Activated CD4-positive, alpha-beta T cell treated with anti-CD3 and anti-CD28 coated beads, Interleukin-2, Interleukin-6, amounts not matched to agents 100 ng/mL and 50 ng/mL, durations not matched to agents 16 hours and 8 hours (primary cell): ENCODE measurements at places on chromosomes 12 and 14.
A peak's percentile ranks its signal among the peaks of the same experiment; 100 is the strongest.

DNA sequence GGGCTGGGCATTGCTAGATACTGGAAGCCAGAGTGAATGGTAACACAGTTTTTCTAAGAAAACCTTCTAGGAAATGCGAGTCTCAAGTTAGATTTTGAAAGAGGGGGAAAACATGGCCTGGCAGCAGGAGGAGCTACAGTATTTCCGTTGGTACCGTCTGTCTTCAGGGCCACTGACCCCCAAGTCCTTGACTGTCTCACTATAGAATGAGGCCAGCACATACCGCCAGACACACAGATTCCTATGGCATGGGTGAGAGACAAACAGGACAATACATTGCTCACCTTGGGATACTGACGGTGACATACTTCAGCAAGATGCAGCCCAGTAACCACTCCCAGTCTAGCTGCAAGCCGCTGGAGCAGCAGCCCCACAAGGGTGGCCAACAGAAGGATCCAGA lies 21.7 kb downstream of the SLC11A2 start:
- no peak for DNase-seq

DNA sequence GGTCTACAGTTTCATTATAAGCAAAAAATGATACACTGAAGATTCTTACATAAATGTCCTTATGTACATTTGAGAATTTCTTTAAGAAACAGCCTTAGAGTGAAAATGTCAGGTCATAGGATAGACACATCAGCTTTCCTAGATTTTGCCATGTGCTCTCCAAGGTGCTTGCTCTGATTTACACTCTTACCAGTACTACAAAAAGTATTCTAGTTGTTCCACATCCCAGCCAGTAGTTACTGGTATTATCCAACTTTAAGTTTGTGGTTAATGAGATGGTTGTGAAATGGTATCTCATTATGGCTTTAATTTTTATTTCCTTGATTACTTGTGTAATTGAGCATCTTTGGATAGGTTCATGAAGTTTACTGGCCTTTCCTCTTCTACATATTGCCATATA lies 5.0 kb upstream of the LRRK2 start:
- no peak for DNase-seq

- no peak for DNase-seq
Observed at GRCh38 chr12:28776220-28776619, 372.9 kb upstream of the FAR2 start.

DNA sequence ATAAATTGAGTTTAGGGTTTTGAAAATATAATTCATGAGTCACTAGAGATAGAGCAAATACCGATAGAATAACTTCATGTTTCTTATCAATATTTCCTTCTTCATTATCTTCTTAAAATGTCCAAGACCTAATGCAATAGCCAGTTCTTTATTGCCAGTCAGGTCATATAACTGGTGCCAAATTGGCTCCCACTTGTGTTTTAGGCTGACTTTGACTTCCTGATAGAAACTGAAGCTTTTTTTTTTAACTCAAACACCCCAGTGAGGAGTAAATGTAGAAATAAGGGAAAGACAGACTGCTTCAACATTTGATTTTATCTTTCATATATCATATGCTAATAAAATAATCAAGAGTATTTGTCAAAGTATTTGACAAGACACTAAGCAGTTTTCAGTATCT lies 80.7 kb downstream of the ARMH4 start:
- no peak for DNase-seq

DNA sequence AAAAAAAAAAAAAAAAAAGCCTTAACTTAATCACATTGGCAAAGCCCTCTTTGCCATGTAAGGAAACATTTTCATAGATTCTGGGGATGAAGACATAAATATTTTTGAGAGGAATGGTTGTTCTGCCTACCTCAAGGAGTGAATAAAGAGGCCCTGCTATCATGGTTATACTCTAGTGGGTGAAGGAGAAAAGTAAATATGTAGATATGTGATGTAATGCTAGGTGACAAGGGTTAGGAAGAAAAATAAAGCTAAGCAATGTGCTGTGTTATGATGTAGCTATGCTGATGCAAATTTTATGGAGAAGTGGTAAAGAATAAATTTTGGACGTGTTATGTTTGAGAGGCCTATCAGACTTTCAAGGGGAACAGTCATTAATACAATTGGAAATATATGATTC lies 80.1 kb upstream of the DUSP6 start:
- DNase-seq: no peak

DNA sequence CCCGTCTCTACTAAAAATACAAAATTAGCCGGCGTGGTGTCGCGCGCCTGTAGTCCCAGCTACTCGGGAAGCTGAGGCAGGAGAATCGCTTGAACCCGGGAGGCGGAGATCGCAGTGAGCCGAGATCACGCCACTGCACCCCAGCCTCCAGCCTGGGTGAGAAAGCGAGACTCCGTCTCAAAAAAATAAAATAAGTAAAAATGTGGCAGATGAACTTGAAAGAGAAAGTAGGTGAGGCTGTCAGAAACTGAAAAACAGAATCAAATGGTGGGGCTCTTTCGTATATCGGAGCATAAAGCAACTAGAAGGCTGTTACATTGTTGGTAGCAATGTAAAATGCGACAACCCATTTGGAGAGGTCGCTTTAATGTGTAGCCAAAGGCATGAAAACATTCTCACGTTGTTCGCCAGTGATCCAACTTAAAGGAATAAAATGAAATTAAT lies 767 bp upstream of the CCNT1 start:
- DNase-seq: no peak

GRCh38 chr14:54687750-54688119 lies 120.8 kb downstream of the SAMD4A start:
- no peak for DNase-seq

GRCh38 chr14:99575043-99576023 lies 28.7 kb downstream of the CCDC85C start:
- DNase-seq: no peak

DNA sequence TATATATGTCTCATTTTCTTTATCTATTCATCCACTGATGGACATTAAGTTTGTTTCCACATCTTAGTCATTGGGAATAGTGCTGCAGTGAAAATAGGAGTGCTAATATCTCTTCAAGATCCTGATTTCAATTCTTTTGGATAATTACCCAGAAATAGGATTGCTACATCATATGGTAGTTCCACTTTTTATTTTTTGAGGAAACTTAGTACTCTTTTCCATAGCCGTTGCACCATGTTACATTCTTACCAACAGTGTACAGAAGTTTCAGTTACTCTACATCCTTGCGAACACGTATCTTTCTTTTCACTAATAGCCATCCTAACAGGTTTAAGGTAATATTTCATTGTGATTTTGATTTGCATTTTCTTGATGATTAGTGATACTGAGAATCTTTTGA lies 29.8 kb downstream of the TESPA1 start:
- DNase-seq: no peak

DNA sequence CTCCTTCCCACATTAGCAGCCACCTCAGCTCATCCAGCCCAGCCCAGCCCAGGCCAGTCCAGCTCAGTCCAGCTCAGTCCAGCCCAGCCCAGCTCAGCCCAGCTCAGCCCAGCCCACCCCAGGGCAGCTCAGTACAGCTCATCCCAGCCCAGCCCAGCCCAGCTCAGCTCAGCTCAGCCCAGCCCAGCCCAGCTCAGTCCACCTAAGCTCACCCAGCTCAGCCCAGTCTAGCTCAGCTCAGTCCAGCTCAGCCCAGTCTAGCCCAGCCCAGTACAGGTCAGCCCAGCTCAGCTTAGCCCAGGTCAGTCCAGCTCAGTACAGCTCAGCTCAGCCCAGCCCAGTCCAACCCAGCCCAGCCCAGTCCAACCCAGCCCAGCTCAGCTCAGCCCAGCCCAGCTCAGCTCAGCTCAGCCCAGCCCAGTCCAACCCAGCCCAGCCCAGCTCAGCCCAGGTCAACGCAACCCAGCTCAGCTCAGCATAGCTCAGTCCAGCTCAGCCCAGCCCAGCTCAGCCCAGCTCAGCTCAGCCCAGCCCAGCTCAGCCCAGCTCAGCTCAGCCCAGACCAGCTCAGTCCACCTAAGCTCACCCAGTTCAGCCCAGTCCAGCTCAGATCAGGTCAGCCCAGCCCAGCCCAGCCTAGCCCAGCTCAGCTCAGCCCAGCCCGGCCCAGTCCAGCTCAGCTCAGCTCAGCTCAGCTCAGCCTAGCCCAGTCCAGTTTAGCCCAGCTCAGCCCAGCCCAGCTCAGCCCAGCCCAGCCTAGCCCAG lies 63.0 kb downstream of the TMEM121 start:
- no peak for DNase-seq

DNA sequence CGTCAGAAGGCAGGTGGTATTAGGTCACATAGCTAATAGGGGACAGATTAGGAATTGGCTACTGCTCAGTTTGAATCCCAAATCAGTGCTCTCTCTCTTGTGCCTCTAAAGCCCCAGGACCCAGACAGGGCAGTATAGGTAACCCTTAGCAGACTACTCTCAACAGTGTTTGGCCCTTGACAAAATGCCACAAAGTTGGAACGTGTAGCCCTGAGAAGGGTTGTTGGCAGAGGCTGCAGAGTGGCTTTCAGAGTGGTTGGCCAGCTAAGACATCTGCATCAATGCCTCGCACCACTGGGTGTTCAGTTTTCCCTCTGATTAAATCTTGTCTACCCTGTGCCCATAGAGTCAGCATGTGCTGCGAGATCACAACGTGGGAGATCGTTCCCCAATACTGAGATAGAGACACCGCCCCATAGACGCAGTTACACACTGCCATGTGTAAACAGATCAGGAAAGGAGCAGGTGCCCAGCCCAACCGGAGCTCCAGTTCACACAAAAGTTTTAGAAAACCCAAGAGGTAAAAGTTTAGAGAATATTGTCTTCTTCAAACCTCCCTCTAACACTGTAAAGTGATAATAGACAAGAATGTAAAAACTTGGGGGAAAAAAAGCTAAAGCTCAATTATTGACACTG lies 48.3 kb downstream of the EML1 start:
- no peak for DNase-seq

DNA sequence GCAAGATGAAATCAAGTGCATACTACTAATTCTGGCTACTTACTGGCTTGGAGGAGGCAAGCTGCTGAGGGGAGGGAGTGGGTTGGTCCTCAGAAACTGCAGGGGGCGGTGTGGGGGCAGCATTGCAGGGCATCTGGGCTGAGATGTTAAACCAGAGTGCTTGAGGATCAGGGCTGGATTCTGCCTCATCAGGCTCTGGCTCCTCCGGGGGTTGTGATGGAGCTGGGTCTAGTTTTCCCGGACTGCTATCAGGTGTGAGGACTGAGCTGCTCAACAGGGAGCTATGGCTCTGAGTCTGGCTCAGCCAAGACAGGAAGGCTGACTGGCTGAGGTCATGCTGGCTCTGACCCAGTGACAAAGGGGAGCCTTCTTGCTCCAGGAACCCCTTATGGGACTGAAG lies 28.6 kb downstream of the BAZ2A start:
- DNase-seq: peak; percentile 15

DNA sequence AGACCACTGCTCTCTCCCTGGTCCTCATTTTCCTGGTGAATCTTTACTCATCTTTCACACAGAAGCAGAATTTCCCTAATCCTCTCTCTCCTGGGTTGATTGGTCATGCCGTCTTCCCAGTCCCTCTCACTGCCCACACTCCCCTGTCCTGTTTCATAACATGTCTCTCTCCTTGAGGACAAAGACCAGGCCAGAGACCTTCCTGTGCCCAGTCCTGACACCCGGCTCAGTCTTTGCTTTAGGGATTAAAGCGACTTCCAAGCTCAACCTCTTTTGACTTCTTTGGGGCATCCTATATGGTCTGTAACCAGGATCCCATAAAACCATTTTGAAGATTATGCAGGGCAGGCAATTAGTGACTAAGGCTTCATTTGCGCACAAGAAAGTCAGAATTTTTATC lies 105.5 kb downstream of the BCL11B start:
- no peak for DNase-seq

GRCh38 chr14:103808403-103809001 lies 38.9 kb downstream of the PPP1R13B start:
- DNase-seq: peak; percentile 71

- no peak for DNase-seq
Observed at GRCh38 chr14:102688290-102688689, 89.0 kb upstream of the TRAF3 start.

GRCh38 chr12:11171969-11172675 lies 1.1 kb downstream of the SMIM10L1 start:
- no peak for DNase-seq

- DNase-seq: no peak
Observed at GRCh38 chr12:76033081-76034011, 1.8 kb upstream of the PHLDA1 start.

DNA sequence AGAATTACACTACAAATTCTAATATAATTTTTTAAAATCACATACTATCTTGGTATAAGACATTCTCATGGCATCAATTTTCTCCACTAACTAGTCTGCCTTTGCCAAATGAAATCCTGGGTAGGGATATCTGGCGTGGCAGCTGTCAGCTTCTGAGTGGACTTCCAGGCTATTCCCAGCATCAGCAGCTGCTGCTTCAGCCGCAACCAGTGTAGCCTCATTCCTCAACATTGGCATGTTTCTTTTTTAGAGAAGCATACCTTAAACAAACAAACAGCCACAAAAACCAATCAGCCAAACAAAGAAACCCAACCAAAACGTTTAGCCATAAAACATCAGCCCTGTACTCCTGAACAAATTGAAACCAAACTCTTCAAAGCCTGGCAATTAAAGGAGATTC lies 235.8 kb downstream of the SSPN start:
- DNase-seq: no peak

- DNase-seq: no peak
Observed at GRCh38 chr14:39025250-39025809, 77.7 kb downstream of the SEC23A start.

GRCh38 chr14:102729825-102730224 lies 47.4 kb upstream of the TRAF3 start:
- DNase-seq: no peak

- DNase-seq: no peak
Observed at GRCh38 chr12:101591781-101592180, 3.0 kb upstream of the MYBPC1 start.

DNA sequence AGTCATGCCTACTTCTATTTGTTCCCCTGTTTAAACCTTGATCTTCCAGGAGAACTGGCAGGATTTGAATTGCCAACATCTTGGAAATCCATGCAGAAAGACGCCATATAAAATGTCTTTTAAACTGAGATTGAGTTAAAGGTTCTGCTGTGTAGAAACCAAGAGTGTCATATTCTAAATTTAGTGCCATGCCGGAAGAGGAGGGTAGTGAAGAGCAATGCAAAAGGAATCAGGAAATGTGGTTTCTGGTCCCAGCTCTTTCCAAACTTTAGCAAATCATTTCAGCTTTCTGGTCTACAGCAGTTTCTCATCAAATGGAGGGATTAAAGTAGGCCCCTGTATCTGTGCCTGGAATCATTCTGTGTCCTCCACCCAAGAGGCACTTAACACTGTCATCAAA lies 85.7 kb downstream of the BTG1 start:
- DNase-seq: no peak

- peak; percentile 23 for DNase-seq
Observed at GRCh38 chr12:11732715-11733114, 83.2 kb downstream of the ETV6 start.

DNA sequence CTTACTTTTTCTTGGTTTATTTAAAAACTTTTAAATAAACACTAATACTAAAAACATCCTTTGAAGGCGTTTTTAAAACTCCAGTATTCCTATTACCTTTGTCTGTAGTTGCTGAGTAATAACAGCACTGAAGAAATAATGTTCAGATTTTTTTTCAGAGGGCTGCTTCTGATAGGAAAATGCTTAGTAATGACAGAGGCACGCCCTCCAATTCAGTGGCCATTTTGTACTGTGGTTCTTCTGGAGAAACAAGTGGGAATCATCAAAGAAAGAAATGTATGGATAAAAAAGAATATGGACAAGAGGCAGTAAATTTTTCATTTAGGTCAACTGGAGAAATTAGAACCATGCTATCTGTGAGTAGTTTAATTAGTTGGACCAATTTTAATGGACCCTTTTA lies 13.6 kb downstream of the VEZT start:
- DNase-seq: no peak
